ENCODE measurements at places on chromosomes 3 and 15.

DNA sequence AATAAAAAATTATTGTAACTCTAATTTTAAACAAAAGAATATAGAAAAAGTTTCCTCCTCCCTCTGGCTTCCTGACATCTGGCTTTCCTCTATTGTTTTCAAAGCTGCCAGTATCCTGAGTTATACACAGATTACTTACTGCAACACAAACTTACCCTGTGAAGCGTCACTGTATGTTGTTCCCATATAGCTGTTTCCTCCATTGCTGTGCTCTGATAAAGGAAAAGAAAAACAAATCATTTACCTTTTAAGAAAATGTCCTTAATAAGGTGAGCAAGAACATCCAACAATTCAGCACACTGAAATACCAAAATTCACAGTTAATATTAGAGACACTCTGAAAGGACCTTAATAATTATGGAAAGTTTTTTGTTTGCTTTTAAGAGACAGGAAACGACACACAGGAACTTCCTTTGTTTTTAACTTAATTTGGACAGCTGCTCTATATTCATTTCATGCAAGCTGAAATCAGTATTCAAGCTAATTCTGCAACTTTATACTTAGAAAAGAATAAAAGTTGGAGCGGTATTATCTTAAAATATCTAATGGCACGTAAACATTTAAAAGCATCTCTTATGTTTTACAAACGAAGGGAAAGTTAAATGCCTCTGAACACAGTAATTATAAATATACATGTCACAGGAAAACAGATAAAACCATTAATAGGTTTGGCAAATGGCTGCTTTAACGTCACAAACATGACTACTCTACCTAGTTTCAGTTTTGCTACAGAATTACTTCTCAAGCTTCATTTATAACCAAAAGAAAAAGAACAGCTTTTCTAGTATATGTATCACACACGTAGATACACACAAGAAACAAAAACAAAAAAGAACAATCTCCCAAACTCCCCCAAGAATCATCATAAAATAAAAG lies 21.5 kb downstream of the TJP1 start:
- DNase-seq: no peak

- no peak for DNase-seq
These were observed 5.9 kb upstream of the NDUFAF1 start for GRCh38 chr15:41408234-41408641.

DNA sequence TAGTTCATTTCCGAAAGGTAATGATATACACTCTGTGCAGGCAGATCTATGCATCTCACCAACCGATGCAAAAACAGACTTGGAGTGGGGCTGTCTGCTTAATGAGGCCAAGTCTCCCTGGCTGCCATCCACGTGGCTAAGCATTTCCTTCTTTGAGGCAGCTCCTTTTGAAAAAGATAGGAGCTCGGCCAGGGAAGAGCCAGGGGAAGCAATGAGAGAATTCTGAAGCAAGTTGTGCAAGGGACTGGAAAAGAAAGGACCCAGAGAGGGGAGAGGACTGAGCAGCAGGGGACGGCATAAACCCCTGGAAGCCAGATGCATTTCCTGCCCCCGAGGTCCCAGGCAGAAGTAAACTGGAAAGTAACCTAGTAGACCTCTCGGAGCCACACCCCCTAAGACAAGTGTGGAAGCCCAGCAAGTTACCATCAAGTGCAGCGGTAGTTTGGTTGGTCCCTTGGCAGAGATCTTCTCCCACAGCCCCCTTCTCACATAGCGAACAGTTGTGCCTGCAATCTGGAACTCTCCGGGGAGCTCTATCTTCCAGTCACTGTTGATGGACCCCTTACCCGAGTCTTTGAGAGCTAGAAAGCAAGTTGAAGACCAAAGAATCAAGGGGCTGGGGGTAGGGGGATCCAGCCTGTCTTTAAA lies 288.2 kb downstream of the ADAMTS17 start:
- no peak for DNase-seq

GRCh38 chr3:53242155-53242554 lies 13.7 kb downstream of the TKT start:
- no peak for DNase-seq

GRCh38 chr3:7737263-7737662 lies 764.4 kb upstream of the LMCD1 start:
- DNase-seq: no peak

DNA sequence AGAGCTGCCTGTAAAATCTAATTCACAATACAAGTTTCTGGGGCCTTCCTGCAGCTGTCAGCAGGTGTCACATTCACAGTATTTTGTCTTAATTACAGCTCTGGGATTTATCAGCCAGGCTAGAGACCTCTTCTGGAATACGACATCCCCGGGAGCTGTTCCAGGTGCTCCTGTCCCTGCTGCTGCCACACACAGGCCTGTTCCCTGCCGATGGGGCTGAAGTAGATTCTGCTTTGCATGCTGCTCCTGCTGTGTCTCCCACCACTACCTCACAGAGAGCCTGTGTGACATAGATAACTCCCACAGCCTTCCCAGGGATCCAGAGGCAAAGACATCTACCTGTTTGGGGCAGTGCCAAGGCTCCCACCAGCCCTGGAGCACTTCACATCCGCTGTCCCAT lies 20.4 kb downstream of the COLQ start:
- DNase-seq: no peak

DNA sequence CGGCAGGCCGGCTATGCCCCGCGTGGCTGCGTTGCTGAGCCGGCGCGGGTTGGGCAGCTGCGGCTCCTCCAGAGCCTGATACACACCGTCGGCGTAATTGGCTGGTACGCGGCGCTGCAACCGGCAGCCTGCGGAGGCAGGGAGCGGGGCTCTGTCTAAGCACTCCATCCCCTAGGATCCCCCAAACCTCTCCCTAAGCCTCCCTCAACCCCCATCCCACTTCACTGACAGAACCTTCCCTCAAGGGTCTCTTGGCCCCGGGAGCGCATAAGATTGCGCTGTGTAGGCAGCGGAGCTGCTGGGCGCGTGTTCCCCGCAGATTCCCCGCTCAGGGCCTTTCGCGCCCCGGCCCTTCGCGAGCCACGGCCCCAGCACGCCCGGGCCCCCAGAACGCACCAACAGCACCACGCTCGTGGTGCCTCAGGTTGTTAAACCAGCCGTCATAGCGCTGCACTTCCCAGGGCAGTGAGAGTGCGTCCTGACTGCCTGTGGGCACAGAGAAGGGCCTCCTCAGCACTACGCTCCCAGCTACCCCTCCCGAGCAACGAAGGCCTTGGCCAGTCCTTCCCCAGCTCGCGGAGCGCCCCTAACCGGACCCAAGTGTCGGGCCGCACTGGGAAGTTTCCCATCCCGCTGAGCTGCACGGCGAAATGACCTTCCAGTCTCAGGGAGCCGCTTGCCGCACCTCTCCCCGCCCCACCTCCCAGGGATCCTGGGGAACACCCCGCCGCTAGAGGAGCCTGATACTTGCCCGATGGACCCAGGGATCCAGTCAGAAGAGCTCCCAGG lies 1.2 kb downstream of the DUOX2 start:
- DNase-seq: no peak

DNA sequence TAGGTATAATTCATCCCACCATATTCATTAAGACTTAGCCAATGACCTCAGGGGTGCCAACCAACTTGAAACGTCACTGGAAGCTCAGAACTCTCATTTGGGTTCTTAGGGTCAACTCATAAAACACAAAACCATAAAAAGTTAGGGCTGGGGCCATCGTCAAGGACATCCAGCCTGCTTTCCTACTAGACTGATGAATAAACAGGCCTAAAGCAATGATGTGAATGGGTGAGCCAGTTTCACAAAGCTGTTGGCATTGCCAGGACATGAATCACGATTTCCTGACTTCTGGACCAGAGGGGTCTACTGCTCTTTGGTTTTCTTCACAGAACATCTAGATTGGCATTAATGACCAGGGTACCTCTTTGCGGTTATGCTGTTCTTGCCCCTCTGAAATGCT lies 64.7 kb downstream of the EOMES start:
- no peak for DNase-seq

DNA sequence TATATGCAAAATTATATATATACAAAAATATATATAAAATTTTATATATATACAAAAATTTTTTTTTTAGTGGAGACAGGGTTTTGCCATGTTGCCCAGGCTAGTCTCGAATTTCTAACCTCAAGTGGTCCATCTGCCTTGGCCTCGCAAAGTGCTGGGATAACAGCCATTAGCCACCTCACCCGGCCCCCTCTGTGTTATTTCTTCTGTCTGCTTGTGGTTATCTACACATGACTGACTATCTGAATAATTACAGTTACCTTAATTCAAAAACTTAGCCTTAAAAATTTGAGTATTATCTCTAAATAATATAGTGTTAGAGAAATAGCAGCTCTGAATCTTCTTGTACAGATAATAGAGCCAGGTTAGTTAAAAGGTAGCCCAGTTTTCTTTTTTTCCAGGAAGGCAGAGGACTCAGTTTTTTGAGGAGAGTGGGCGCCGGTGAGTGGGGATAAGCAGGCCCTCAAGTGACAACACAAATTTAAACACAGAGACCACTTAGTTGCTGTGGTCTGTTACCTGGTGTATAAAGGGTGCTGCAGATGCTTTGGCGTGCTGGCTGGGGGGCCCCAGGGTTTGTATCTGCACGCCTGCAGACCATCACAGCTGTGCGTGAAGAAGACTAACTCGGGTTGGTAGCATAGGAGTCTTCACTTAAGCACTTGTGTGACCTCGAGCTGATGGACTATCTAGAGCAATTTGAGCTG lies 83.7 kb downstream of the TRAK1 start:
- DNase-seq: no peak

GRCh38 chr3:139300416-139300815 lies 43.4 kb upstream of the MRPS22 start:
- no peak for DNase-seq

- no peak for DNase-seq
These were observed 4.7 kb upstream of the KPNA4 start for GRCh38 chr3:160569894-160570652.
